Right ventricle myocardium superior (tissue), 1 donor: ENCODE measurements at places on chromosomes 7 and 10. TPM values are rescaled to one million over a fixed set of nuclear protein-coding genes. Genes with fewer than 3 reads are reported as not detected.

The SEPHS1 gene
- 27.8 TPM for total RNA-seq

The PRR15 gene
- total RNA-seq = not detected

GRCh38 chr7:47239931-47240421, 341.9 kb downstream of the TNS3 start:
- DNase-seq = no peak

GRCh38 chr10:7932301-7933036, 114.2 kb downstream of the TAF3 start:
- no peak for DNase-seq

The ASL gene
- 8.8 TPM for total RNA-seq

- DNase-seq = no peak
These were observed 93.6 kb downstream of the PRLHR start for GRCh38 chr10:118501637-118502440.

- DNase-seq = no peak
These were observed 14.3 kb upstream of the ELOVL3 start for GRCh38 chr10:102211615-102212299.

DNA sequence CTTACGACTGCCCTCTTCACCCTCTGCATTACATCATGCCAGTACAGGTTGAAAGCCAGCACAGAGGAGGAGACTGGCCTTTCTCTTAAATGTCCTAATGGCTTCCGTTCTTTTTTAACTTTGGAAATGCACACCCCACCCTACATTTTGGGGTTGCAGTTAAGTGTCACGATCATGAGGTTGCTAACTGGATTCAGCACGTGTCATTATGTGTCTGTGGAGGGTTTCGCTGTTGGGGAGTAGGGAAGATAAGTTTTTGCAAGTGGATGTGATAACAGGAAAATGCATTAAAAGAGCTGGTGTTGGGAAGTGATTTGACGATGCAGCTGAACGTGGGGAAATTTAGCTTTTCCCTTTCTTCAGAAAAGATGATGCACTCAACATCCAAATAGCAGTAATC, 135.9 kb downstream of the LRRC4 start:
- no peak for DNase-seq

- no peak for DNase-seq
These were observed 20.5 kb upstream of the GNAI1 start for GRCh38 chr7:80114159-80114558.

- DNase-seq = no peak
These were observed 81.2 kb upstream of the PPIF start for GRCh38 chr10:79266084-79266483.

DNA sequence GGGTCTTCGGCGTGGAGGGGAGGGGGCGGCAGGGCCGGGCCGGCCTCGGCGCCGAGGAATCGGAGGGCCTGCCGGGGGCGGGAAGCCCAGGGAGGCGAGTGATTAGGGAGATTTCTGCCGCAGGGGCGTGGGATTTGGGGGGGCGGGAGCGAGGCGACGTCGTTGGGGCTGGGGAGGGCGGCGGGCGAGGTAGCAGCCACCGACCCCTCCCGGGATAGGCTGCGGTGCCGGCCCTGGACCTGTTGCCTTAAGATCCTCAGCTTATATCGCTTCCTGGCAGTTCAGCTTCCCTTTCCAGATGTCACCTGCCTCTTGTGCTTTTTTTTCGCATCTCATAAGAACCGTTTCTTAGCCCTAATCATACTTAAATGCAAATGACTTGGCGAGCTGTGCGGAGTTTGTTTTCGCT, 655 bp downstream of the LMTK2 start:
- no peak for DNase-seq

DNA sequence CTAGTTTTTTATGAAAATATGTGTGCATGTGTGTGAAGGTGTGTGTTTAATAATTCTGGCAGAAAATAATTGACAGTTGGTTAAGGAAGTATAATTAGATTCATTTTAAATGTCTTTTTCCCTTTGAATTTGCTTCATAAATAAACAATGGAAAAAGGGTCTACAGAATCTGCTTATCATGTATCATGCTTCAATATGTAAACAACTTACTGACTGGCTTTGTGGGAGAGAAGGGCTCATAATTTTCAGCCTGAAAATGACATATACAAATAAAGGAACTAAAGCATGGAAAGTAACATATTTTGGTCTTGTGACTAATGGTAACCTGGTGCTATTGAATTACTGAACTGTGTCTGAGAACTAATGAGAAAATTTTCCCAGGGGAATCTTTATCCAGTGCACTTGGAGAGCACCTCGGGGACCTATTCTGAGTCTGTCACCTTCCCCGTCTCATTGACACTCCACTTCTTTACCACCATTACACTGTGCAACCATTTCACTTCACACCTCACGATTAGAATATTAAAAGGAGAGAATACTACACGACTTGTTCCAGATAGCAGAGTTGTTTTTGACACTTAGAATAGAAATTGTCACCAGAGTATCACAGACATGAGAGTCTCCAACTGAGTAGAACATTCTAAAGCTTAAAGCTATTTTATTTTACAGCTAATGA, 298.6 kb downstream of the TFEC start:
- DNase-seq = no peak

DNA sequence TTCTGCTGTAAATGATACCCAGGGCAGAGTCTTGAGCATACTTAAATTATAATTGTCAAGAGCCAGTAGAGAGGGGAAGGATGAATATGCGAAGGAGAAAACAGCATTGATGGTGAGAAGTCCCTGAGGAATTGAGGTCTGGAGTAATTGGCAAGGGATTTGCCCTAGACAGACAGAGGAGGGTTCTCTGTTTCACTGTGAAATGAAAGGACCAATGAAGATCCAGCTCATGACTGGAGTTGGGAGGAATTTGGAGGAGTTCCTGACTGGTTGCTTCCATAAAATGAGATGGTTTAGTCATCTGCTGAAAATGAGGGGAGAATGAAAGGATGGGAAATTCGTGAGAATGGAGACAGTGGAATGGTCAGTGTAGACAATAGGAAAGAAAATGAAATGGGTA, 6.8 kb downstream of the PRPF18 start:
- DNase-seq = no peak

DNA sequence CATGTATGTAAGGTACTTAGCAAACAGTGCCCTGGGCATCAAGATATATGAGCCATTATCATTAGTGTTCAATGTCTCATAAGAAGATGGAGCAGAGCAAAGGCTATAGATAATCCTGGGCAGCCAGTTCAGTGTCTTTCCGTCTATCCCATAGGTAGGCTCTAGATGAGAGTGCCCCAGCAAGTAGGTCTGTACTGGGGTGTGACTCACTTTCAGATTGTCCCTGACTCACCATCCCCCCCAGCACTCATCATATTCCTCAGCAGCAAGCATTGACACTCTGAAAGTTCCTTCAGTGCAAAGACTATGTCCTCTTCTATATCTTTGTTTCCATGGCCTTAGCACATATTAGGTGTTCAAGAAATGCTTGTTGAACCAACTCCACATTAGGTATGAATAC, 20.0 kb upstream of the FAM204A start:
- no peak for DNase-seq

The SEM1 gene
- 43.9 TPM for total RNA-seq

GRCh38 chr10:12592967-12593366, 243.6 kb downstream of the CAMK1D start:
- DNase-seq = no peak

DNA sequence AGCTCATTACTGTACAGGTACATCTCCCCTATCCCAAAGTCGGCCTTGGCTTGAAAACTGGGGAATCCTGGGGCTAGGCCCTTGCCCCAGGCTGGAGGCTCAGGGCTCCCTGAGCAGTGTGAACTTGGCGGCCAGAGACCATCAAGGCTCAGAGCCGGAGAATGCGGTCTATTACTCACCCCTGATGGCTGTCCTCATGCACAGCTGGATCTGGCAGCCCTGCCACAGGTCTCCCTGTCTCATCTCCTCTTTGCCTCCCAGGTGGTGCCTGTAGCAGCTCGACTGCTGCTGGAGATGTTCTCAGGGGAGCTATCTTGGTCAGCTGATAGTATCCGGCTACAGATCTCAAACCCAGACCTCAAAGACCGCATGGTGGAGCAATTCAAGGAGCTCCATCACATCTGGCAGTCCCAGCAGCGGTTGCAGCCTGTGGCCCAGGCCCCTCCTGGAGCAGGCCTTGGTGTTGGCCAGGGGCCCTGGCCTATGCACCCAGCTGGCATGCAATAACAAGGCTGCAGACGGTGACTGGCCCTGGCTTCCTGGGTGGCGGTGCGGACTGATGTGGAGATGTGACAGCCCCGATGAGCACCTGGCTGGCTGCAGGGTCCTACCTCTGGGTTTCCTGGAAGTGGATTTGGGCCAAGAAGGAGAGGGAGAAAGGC, 10.7 kb downstream of the IRF5 start:
- no peak for DNase-seq

The SLC13A1 gene
- not detected for total RNA-seq

The PDZD7 gene
- 0.38 TPM for total RNA-seq

The CUBN gene
- 0.22 TPM for total RNA-seq

The CYP3A4 gene
- total RNA-seq = 0.70 TPM

- DNase-seq = no peak
These were observed 87.0 kb downstream of the SUGCT start for GRCh38 chr7:40221836-40222235.

- DNase-seq = no peak
These were observed 41.6 kb downstream of the CDC123 start for GRCh38 chr10:12237265-12238220.

The AUTS2 gene
- 5.2 TPM for total RNA-seq
